ENCODE measurements at places on chromosomes 3 and 15.
A peak's percentile ranks its signal among the peaks of the same experiment; 100 is the strongest.

DNA sequence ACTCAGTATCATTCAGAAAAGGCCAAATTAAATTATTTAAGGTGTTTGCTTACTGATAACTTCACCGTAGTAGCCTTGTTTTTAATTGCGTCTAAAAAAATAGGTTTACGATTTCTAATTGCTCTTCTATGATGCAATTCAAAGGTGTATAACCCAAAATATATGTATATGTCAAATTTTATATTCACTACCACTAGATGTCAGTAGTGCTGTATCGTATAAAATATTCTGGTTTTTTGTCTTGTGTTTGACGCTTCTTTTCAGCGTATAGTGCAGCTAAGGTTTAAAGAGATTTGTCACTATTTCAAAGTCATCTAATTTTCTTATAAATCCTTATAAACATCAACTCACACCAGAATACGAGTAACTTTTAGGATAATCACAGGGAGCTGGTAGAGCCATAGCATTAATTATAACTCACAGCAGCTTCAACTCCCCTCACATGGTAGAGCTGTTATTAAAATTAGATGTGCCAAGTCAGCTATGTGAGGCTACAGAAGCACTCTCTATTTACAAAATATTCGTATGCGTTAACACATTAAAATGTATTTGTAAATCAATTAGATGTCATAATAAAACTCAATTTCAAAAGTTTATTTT, 3.5 kb downstream of the PFN2 start:
- peak; percentile 29 for DNase-seq

GRCh38 chr3:177976241-177976640, 560.0 kb upstream of the KCNMB2 start:
- DNase-seq = no peak

GRCh38 chr3:150411106-150411460, 3.0 kb downstream of the TSC22D2 start:
- no peak for DNase-seq

DNA sequence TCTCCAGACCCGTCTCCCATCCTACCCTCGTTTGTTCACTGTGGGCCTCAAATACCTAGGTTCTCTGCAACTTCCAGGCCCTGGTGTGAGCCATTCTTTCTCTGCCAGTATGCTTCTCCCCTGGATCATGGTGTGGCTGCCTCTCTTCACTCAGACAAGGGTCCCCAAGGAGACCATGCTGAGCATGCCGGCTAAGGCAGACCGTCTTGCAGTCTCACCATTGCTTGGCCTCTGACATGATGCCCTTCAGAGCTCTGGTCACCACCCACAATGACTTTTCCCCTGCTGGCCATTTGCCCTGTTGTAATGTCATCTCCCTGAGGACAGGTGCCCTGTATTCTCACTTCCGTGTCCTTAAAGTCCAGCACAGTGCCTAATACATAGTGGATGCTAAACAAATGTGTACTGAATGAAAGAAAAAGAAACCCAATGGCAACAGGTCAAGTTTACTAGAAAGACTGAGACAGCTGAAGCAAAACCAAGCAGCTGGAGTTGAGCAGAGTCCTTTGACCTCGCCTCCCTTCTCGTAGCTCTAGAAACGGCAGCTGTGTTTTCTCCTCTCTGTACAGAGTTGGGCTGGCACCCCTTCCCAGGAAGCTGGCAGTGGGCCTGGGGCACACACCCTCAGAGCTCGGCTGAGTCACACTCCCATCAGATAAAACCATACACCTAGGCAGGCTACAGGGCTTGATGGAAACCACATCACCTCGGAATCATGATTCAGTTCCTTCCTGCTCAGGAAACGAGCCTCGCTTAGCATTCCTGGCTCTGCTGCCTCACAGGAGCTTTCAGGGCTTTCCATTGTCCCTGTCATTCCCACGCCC, 8.6 kb downstream of the TLR9 start:
- DNase-seq = no peak

GRCh38 chr15:40192942-40193341, 32.1 kb downstream of the BUB1B start:
- no peak for DNase-seq

DNA sequence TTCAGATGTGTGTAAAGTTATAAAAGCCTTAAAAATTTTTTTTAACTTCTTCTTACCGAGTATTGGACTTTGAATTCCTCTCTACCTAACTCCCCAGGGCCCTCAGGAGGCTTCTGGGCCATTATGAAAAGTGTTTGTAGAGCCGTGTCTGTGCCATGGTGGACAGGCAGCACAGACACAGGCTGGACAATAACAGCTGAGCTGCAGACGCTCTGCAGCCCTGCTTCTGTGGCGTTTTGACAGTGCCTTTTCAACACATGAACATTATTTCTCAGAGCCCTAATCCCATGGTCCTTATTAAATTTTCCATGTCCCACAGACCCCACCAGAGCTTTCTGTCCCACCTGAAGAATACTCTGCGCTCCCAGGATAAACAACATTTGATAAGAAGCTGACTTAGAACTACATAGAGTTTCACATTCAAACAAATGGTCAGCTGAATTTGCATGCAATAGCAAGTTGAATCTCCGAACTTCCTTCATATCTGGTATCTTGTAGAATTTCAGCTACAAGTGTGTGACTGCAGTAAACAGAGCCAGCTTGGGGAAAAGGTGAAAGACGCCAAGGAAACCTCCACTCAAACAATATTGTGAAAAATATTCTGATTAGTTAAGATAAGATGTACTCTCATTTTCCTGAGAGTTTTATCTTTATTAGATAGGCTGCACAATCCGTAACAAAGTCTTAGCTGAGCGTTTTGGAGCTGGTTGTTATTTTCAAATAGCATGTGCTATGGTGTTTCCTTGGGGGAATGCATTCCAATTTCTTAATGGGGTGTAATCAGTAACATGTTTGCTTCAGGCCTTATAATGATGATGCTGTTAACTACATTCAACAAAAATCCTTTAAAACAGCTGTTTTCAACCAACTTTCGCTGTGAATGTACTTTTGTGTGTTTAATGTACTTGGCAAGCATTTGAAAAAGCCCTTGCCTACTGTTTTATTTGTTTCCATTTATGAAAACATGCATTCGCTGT, 378.2 kb downstream of the MECOM start:
- no peak for DNase-seq

GRCh38 chr15:73680549-73680948, 3.6 kb upstream of the CD276 start:
- DNase-seq = no peak

GRCh38 chr3:135865553-135865952, 100.0 kb upstream of the PPP2R3A start:
- no peak for DNase-seq

GRCh38 chr3:47362701-47363100, 18.1 kb upstream of the PTPN23 start:
- no peak for DNase-seq

- no peak for DNase-seq
Observed at GRCh38 chr3:107414325-107414964, 37.2 kb downstream of the CCDC54 start.

- no peak for DNase-seq
Observed at GRCh38 chr3:184320104-184320445, 5.7 kb downstream of the EIF4G1 start.

GRCh38 chr15:27570746-27571145, 528.4 kb downstream of the OCA2 start:
- DNase-seq = no peak

DNA sequence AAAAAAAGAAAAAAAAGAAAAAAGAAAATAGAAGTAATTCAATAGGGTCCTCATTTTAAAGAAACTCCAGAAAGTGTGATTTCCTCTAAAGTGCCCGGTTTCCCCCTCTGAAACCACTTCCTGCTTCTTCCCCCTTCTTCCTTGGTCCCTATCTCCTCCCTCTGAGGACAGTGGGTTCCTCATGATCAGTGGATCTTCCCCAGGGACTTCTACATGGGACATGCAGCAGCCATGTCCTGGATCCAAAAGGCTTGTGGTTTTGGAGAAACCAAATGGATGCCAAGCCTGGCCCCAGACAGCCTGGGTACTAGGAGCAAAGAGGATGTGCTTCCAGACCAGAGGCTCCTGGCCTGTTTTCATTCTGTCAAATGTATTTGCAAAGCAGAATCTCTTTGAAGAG, 26.6 kb upstream of the SMAD6 start:
- no peak for DNase-seq

- no peak for DNase-seq
Observed at GRCh38 chr3:65978116-65978515, 60.6 kb downstream of the MAGI1 start.

DNA sequence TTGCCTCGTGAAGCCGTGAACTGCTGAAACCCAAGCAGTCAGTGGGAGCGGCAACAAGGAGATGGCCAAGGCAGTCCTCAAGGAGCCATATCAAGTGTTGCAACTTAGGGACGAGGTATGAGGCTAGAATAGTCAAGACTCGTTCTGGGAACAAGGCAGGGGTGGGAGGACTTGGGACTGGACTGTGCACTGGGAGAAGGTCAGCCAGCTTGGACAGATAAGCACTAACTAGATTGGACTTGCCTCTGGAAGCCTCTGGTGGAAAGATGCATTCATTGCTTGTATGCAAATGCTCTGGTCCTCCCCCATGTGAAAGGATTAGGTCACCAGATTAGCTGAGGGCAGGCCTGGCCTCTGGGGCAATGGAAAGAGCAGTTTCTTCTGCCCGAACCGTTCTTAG, 123.3 kb upstream of the CTNNB1 start:
- DNase-seq = no peak

DNA sequence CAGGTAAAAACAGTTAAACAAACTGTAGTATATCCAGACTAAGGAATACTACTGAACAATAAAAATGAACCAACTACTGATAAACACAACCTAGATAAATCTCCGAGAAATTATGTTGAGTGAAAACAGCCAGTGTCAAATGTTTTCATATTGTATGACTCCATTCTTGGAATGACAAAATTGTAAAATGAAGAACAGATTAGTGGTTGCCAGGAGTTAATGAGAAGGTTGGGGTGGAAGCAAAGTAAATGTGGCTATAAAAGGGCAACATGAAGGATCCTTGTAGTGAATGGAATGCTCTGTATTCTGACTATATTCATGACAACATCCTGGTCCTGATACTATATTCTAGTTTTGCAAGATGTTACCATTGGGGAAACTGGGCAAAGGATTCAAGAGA, 27.5 kb upstream of the ACKR4 start:
- DNase-seq = no peak

DNA sequence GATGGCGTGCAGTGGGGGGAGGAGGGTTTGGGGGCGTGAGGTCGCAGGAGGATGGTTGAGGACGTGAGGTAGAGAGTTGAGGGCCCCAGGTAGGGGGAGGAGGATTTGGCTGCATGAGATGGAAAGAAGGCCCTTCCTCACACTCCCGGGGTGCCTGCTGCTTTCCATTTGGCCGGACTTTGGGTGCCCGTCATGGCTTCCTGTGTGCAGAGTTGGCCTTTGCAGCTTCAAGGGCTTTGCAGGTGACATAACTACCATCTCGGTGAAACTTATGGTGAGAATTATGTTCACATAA, 1.7 kb downstream of the MLF1 start:
- DNase-seq = no peak

DNA sequence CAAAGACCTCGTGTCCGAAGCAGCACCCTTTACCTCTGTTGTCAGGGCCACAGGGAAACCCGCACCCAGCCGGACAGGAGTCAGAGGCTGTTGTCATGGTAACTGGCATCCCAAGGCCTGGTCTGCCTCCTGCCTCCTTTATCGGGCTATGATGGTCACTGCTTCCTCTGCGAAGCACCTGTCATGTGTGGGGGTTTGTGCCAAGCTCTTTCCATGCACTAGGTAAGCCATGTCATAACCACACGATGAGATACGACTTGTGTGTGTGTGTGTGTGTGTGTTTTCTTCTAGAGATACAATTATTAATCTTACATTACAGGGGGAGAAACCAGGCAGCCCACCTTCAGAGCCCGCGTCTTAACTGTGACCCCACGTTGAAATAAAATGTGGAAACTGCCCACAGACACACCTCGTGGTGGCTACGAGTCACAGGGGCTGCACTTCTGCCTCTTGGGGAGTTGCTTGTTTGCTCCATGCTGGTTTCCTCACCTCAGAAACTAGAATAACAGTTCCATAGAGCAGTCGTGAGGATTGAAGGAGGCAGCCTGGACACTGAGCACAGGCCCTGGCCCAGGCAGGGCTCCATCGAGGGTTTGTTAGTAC, 18.0 kb downstream of the ZDHHC19 start:
- no peak for DNase-seq

DNA sequence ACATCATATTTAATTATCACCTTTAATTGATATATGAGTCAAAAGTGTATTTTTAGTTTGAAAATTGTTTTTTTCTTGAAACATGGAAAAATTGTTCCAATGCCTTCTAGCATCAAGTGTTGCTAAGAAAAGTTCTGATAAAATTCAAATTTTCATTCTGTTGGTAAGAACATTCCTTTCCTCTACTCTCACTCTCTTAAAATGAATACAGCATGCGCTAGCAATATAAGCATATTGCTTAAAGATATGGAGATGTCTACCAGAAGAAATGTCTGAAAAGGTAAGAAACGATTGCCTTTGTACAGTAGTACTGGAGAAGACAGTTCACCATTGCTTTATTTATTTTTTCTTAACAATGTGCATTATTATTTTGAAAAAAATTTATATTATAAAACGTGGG, 17.6 kb upstream of the ZBTB38 start:
- DNase-seq = no peak

- DNase-seq = no peak
Observed at GRCh38 chr15:34496207-34496995, 58.8 kb upstream of the GOLGA8A start.

DNA sequence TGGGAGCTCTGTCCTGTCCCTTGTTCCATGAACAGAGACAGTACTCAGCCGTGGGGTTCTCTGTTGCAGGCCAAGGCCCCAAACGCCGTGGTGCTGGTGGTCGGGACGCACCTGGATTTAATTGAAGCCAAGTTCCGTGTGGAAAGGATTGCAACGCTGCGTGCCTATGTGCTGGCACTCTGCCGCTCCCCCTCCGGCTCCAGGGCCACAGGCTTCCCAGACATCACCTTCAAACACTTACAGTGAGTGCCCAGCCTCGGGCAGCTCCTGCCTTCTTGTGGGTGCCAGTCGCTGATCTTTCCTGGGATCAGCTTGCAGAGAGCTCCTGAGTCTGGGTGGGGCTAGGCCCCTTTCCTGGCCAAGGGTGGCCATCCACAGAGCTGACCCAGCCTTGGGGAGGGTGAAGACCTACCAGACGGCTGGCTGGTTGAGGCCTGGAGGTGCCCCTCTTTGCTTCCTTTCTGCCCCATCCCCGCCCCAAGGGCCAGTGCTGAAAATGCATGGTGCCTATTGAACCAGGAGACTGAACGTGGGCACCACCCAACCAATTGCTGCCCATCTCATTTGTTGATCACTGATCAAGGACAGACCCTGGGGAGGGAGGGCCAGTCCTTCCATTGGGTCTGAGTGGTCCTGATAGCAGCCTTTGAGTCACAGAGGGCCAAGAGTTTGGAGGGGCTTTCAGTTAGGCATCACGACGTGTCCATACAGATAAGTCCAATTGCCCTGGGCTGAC, 106.9 kb downstream of the LRRK1 start:
- DNase-seq = no peak

GRCh38 chr3:148269816-148270215, 427.9 kb upstream of the AGTR1 start:
- no peak for DNase-seq

GRCh38 chr15:50496692-50497091, 49.8 kb downstream of the USP50 start:
- no peak for DNase-seq

- no peak for DNase-seq
Observed at GRCh38 chr3:177212278-177212610, 15.0 kb upstream of the TBL1XR1 start.
